HL-60 (cell line): ENCODE measurements at places on chromosomes 2 and 18.
A peak's percentile ranks its signal among the peaks of the same experiment; 100 is the strongest.

- DNase-seq, result peak; percentile 71
Measured at GRCh38 chr2:28469947-28470535, 25.8 kb upstream of the PLB1 start.

- DNase-seq, result no peak
Measured at GRCh38 chr2:181367411-181367810, 89.8 kb upstream of the ITGA4 start.

DNA sequence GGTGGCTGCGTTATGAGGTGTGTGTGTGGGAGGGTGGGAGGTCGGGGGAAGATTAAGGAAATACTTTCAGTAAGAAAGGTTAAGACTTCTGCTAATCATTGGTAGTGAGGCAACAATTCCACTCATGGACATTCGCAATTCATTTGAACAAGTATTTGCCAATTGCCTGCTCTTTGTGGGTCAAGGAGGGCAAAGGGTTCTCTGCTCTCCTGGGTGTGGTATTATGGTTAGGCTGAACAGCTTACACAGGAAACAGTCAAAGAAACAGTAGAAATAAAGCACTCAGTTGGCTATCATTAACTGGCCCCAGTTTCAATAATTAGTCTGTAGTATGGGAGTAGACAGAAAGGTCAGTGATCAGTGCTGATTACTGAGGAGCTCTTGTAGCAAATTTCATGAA is 357.0 kb upstream of the FANCL start:
- no peak for DNase-seq

- no peak for DNase-seq
Measured at GRCh38 chr2:165120740-165121467, 82.9 kb downstream of the SCN3A start.

DNA sequence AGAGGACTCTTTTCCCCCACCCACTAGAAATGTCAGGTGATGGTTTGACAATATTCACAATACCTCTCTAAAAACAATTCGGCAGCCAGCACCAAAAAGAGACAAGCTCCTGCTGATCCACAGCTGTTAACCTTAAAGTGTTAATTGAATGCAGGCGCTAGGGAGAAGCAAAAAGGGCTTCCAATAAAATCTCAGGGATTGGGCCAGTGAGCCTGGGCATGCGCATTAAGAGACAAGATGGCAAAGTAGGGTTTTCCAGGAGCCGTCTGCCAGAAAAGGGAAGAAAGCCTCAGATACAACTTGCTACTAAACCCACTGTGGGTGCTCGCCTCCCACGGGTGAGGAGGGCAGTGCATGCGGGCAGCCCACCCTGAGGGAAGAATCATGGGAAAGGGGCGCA is 98.8 kb downstream of the HS6ST1 start:
- no peak for DNase-seq

GRCh38 chr2:58574873-58575272 is 333.7 kb upstream of the FANCL start:
- no peak for DNase-seq

DNA sequence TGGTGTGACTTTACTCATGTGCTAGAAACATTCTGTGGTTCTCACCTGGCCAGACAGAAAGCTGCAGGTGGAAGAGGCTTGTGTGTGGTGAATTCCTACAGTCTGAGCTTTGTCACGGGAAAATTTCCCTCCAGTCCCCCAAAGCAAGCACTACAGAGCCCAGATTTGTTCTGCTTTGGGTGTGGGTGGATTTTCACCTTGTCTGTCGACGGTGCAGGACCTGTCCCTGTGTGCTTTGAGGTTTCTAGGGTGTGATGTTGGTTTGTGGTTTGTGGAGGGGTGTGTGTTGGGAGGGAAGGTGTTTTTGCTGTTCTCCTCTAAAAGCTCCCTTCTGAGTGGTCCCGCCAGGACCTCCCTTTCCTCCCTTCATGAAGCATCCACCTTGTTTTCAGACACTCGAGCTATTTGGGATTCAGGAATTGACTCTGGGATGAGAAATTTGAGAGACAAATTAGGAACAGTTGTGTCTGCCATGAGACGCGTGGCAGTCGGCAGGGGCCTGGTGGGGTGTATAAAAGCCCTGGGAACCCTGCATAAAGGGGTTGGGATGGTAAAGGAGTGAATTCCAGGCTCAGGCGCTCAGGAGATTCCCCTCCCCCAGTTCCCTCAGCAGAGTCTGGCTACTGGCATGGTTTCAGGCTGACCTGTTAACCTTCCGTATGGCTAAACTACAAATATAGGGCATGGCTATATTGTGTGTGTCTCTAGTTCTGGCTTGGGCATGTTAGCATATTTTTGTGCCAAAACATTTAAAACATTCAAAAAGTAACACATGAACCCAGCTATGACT is 65.5 kb downstream of the DGKD start:
- DNase-seq, result no peak
